Thoracic aorta (tissue), 2 donors: ENCODE measurements at places on chromosomes 12 and 14.

GRCh38 chr14:101862711-101863110, 101.2 kb downstream of the PPP2R5C start:
- no peak for DNase-seq

- DNase-seq = no peak
Measured at GRCh38 chr12:54019924-54020590, 8.2 kb upstream of the HOXC6 start.

DNA sequence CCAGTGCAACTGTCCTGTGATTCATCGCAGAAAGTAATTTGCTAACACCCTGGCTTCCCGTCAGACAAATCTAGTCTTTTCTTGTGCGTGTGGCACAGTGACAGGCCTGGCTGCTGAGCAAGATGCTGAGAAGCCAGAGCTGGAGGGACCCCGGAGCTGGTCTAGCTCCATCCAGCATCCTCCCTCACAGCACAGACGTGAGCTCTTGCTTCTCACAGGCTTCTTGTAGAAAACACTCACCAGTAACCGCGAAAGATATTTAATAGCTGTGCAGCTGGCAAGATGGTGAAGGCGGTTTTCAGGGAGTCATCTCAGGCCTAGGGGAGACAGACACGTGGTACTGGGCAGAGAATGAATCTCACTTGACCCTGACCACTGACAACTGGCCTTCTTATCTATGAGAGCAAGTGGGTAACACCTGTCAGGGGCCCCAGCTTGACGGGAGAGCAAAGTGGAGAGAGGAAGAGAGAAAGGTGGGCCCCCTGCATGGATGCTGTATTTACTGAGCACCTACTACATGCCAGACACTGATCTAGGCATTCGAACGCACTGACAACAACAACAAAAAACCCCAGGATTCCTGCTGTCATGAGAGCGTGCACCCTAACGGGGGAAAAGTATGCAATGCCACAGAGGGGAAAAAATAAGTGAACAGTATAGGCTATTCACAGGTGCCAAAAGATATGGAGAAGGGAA, 63.3 kb downstream of the CCDC88C start:
- no peak for DNase-seq

GRCh38 chr12:85821759-85822158, 14.4 kb downstream of the RASSF9 start:
- no peak for DNase-seq

- no peak for DNase-seq
Measured at GRCh38 chr12:121750507-121750955, 38.0 kb downstream of the TMEM120B start.
